ENCODE measurements at places on chromosomes 13 and 19.

- DNase-seq, result peak; percentile 74
These were observed 20.8 kb upstream of the ERCC1 start for GRCh38 chr19:45444318-45445041.

DNA sequence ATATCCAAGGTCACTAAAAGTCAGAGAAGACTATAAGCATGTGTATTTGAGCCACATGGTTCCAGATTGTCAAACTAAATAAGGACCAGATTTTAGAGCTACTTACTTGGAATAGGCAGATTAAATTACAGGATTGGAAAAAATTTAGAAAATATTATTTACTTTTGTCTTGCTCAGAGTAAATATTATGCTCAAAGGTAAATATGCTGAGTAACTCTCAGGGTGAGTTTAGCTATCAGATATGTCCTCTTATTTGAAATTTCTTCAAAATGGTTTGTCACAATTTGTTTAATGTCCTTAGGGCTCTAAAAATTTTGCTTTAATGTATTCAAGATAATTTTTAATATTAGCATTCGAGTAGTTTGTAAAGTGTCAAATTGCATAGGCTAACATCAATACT, 2455.2 kb downstream of the PCDH9 start:
- no peak for DNase-seq

DNA sequence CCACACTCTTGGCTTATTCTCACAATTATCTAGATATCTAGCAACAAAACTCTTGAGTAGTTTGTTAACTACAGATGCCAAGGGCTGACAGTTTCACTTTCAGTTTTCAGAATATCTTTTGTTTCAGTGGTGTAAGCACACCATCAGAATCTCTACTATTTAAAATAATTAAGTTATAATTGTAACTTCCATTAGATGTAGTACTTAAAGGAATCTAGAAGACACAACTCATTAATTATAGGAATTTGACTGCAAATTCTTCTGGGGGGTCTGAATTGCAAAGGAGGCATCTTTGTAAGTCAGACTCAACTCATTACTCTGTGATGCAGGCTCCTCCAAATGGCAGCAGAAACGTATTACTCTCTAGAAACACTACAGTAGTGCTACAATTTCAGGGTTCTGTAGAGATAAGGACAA, 44.9 kb upstream of the USPL1 start:
- DNase-seq, result no peak

GRCh38 chr13:101450749-101451130, 1.7 kb upstream of the ITGBL1 start:
- DNase-seq, result no peak

DNA sequence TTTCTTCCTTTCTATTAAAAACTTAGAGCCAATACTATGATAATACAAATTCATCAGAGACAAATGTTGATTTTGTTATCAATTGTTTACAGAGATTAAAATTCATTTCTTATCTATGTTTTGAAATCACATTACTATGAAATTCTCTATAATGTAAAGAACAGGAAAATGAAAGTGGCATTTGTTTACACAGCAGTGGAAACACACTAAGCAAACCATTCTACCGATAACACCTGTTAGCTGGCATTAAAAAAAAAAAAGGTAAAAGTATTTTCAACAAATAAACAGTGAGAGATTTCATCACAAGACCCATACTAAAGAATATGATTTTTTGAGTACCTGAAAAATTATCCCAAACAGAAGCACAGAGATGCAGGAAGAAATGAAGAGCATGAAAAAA, 4.8 kb upstream of the CCDC70 start:
- DNase-seq, result no peak

DNA sequence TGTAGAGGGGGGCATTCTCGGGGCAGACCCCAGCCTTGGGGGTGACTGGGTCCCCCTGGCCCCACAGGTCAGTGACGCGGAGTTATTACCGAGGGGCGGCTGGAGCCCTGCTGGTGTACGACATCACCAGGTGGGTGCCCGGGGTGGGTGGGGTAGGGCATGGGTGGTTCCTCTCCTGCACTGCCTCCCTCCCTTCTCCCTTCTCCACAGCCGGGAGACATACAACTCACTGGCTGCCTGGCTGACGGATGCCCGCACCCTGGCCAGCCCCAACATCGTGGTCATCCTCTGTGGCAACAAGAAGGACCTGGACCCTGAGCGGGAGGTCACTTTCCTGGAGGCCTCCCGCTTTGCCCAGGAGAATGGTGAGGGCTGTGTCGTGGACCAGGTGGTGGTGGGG, 5.7 kb downstream of the RAB4B start:
- no peak for DNase-seq

DNA sequence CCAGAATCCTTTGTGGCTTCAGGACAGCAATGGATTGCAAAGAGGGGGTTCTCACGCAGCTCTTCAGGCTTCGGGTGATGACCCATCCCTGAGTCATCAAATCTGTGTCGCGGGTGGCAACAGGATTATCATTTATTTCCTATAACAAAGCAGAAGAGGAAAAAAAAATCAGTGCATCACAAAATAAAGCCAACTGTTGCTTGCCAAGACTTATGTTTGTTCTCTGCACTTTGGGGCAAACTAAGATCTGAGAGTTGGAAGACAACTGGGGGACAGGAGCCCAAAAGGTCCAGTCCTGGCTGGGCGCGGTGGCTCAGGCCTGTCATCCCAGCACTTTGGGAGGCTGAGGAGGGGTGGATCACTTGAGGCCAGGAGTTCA, 6.4 kb downstream of the GNA15 start:
- DNase-seq, result no peak

DNA sequence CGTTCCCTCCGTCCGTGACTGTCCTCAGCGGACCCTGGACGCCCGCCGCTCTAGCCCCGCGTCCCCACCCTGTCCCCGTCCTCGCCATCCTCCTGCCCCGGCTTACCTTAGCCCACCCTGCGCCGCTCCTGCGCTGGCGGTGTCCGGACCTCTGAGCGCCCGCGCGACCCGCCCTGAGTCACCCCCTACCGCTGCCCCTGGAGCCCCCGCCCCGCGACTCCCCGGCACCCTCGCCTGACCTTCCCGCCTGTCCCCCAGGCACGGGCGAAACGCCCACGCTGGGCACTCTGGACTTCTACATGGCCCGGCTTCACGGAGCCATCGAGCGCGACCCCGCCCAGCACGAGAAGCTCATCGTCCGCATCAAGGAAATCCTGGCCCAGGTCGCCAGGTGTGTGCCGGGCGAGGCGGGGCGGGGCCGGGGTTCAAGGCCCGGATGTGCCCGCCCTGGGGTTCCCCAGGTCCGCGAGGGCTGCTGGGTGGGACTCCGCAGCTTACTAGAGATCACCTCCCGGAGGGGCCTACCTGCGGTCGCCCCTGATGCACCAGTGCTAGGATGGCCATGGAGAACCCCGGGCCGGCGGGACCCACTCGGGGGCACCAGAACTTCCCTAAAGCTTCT, 5.1 kb downstream of the HMG20B start:
- DNase-seq, result no peak

DNA sequence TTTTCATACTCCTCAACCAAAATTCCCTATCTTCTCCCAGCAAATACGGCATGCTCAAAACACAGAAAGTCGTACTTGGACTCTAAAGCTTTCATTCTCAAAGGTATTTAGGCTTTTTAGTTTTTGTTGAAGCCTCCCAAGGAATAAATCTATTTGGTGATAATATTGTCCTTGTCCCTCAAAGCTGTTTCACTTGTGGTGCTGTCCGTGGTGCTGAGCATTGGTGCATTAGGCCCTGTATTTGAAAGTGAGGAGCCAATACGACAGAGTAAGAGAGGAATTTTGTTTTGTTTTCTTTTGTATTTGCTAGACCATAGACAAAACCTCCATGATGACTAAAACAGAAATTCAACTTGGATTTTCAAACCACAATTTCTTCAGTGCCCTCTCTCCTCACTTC, 3.2 kb upstream of the LGALS13 start:
- DNase-seq, result no peak

- DNase-seq, result no peak
These were observed 14.2 kb downstream of the SIGLEC5 start for GRCh38 chr19:51615991-51616390.

- no peak for DNase-seq
These were observed 244.7 kb downstream of the COL4A1 start for GRCh38 chr13:110062077-110062776.

DNA sequence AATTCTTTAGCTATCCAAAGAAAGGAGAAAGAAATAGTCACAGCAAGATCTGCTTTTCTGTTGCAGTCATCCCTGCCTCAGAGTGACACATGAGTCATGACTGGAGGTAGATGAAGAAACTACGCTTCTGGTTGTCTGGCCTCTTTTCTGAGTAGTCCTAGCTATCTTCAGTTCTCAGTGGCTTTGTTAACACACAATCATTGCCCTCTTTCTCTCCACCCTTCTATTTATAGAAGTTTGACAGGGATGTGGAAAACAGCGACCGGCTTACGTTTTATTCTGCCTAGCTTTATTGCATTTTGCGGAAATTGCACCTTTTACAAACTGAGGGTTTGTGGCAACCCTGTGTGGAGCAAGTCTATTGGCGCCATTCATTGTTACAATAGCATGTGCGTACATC, 26.7 kb downstream of the SPATA13 start:
- no peak for DNase-seq

- peak; percentile 98 for DNase-seq
These were observed 20.6 kb upstream of the ZNF430 start for GRCh38 chr19:20999731-21000352.

DNA sequence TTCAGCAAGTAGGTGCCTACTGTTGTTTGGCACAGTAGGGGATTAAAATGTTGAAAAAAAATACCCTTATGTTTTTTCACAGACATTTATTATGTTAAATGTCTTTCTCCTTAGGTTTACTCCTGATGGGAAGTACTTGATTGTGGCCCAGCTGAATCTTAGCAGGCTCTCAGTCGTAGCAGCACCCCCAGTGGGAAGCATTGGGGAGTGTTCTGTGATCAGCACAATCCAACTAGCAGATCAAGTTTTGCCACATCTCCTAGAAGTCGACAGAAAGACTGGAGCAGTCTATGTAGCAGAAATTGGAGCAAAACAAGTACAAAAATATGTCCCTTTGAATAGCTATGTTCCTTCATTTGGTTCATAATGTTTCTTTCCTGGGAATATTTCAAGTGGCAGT, 9.3 kb downstream of the NHLRC3 start:
- DNase-seq, result no peak

DNA sequence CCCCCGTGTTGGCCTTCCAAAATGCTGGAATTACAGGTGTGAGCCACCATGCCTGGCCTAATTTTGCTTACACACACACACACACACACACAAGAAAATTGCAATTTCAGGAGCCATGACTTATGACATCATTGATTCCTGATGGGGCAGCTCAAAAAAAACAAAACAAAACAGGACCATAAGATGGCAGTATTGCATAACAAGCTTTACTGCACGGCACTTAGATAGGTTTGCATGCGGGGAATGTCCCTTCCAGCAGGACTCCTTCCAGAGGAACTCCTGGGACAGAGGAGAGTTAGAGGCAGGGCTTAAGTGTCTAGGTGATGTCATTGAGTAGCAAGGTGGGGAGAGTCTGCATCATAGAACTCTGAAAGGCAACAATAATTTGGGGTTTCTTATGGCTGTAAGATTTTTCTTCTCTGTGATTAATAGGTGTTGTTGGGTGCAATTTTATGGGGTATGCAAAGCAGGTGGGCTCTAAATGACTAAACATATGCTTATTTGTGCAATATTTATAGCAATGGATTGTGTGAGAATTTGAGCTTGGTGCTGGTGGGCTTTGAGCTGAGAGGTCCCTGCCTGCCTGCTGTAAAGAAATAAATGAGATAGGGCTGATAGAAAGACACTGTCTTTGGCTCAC, 9.0 kb upstream of the ACSBG2 start:
- DNase-seq, result no peak

DNA sequence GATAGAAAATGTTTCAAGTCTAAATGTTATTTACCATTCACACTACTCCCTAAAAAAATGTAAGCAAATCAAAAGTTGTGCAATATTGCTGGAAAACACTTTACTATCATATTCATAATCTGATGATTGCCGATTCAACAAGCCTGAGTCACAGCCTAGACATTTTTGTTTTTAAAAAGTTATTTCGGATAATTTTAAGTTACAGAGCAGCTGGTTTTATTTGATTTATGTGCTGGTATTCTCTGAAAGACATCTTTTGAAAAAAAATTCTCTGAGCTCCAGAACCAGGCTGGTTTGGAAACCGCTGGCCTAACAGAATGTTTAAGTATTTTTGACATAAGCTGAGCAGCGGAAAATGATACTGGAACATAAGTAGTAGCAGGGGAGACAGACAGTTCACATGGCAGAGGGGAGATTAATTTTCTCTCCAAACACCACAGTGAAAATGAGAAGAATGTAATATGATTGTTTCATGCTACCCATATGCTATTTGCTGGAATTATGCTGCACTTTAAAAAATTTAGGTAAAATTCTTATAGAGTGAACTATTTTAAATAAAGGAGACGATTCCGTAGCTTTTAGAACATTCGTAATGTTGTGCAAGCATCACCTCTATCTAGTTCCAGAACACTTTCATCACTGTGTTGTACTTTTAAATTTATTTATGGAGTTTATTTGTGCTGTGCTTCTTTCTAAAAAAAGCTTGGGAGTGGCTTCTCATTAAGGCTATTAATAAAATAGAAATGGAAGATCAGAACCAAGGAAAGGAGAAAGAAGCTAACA, 36.1 kb downstream of the TBC1D4 start:
- DNase-seq, result no peak

GRCh38 chr19:42303101-42303464, 659 bp upstream of the PAFAH1B3 start:
- no peak for DNase-seq

- peak; percentile 95 for DNase-seq
These were observed 368.4 kb downstream of the KLF12 start for GRCh38 chr13:73765651-73766384.

GRCh38 chr13:81406639-81407292, 1065.8 kb upstream of the SPRY2 start:
- no peak for DNase-seq

- no peak for DNase-seq
These were observed 172.7 kb upstream of the MAB21L1 start for GRCh38 chr13:35649162-35649561.

- DNase-seq, result no peak
These were observed 150.9 kb downstream of the PDS5B start for GRCh38 chr13:32737111-32737571.

- DNase-seq, result no peak
These were observed 22.5 kb upstream of the NDFIP2 start for GRCh38 chr13:79458436-79458835.

- DNase-seq, result no peak
These were observed 37.6 kb downstream of the SPRY2 start for GRCh38 chr13:80303225-80303811.

All from brain (organoid and tissue), 16 donors.